H4 (cell line): ENCODE measurements at places on chromosomes 1 and 21. TPM values are rescaled to one million over a fixed set of nuclear protein-coding genes. Genes with fewer than 3 reads are reported as not detected.

DNA sequence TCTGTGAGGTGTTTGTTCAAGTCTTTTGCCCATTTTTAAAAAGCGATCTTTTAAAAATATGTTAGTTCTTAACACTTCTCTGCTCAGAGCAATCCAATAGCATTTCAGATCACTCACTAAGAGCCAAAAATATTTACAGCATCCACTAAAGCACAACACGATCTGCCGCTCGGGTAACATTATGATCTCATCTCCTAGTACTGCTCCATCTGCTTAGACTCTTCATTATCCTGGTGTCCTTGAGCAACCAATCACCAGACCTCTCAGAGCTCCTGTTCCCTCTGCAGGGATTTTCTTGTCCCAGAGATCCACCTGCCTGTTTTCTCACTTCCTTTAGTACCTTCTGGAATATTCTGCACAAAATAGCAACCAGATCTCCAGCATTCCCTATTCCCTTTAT lies 235.3 kb upstream of the ESRRG start:
- no peak for DNase-seq

- DNase-seq: no peak
Observed at GRCh38 chr21:42526379-42526727, 12.7 kb downstream of the SLC37A1 start.

Gene LENEP
- not detected in 2 replicates for total RNA-seq

GRCh38 chr1:182280504-182280900 lies 111.1 kb downstream of the GLUL start:
- DNase-seq: no peak

DNA sequence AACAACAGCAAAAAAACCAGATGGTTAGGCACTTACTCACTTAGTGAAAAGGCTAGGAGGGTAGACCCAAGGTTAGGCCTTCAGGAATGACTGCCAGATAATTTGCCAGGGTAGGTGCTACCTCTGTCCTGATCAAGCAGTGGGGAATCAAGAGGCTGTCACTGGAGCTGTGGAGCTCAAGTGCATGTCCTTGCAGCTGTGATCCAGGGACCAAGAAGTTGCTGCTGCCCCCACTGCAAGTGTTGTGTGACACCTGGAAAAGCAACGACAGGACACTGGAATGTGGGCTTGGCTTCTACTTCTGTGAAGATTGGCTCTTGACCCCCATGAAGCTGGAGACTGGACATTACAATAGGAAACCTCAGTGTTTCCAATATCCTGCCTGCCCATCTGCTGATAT lies 72.1 kb downstream of the PEX14 start:
- DNase-seq: no peak

DNA sequence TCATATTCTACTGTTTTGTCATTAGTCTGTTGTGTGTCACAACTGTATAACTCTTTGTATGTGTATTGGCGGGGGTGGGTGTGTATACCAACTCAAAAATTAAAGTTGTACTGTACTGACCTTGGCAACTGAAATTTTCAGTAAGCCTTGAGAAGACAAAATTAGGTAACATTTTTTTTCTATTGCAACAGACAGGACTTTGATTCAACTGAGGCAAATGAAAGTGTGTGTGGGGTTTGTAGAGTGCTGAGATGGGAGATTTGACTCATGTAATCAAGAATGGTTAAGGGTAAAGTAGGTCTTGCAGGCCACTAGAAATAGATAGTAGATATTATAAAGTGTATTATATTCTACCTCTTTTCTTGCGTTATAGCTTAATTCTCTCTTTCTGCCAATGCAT lies 14.6 kb upstream of the B3GALT2 start:
- no peak for DNase-seq

DNA sequence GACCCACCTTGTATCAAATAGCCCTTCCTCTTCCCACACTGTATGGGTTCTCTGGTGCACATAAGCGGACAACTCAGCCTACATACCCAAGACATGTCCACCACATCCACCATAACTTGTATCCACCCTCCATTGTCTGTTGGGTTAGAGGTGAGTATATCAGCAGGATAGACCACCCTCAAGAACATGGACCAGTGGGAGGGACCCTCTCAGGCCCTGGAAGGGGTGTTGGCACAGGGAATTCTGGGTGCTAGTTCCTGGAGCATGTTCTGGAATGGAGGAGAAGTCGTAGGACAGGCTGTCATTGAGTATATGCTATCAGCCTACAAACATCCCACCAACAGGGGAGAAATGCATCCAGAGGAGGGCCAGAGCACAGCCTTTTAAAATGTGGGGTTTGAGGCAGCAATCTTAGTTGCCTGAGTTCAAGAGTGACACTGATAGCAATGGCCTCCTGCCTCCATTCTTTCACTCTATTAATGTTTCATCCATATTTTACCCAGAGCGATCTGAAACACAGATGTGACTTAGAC lies 7.5 kb downstream of the CD55 start:
- DNase-seq: no peak

DNA sequence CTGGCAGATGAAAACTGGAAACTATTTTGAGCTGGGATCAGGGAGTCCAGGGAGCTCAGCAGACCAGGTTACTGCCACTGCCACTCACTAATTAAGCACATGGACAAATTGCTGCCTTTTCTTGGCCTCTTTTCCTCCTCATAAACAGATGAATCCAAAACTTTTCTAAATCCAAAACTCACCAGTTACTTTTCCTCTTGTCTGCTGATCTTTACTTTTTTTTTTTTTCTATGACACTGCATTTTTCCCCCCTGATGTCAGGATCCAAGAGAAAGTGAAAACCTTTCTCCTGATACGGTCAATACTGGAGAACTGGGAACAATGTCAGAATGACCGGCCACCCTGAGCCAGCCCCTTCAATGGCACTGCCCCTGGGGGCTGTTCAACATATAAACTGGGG lies 405.8 kb downstream of the DUSP10 start:
- DNase-seq: peak; percentile 21

DNA sequence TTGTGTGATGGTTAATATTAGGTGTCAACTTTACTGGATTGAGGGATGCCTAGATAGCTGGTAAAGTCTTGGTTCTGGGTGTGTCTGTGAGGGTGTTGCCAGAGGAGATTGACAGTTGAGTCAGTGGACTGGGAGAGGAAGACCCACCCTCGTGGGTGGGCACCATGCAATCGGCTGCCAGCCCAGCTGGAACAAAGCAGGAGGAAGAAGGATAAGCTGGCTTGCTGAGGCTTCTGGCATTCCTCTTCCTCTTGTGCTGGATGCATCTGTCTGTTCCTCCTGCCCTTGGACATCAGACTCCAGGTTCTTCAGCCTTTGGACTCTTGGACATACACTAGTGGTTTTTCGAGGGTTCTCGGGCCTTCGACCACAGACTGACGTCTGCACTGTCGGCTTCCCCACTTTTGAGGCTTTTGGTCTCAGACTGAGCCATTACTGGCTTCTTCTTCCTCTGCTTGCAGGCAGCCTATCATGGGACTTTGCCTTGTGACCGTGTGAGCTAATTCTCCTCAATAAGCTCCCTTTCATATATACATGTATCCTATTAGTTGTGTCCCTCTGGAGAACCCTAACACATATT lies 184.3 kb upstream of the LMO4 start:
- no peak for DNase-seq
